Naive thymus-derived CD8-positive, alpha-beta T cell (primary cell): ENCODE measurements at places on chromosomes 13 and 19.
A peak's percentile ranks its signal among the peaks of the same experiment; 100 is the strongest.

GRCh38 chr19:39996218-39996810, 546 bp upstream of the ZNF546 start:
- DNase-seq, result no peak

GRCh38 chr19:56837492-56838023, 3.0 kb downstream of the PEG3 start:
- DNase-seq, result no peak

GRCh38 chr13:90934741-90935140, 412.7 kb upstream of the MIR17HG start:
- no peak for DNase-seq

DNA sequence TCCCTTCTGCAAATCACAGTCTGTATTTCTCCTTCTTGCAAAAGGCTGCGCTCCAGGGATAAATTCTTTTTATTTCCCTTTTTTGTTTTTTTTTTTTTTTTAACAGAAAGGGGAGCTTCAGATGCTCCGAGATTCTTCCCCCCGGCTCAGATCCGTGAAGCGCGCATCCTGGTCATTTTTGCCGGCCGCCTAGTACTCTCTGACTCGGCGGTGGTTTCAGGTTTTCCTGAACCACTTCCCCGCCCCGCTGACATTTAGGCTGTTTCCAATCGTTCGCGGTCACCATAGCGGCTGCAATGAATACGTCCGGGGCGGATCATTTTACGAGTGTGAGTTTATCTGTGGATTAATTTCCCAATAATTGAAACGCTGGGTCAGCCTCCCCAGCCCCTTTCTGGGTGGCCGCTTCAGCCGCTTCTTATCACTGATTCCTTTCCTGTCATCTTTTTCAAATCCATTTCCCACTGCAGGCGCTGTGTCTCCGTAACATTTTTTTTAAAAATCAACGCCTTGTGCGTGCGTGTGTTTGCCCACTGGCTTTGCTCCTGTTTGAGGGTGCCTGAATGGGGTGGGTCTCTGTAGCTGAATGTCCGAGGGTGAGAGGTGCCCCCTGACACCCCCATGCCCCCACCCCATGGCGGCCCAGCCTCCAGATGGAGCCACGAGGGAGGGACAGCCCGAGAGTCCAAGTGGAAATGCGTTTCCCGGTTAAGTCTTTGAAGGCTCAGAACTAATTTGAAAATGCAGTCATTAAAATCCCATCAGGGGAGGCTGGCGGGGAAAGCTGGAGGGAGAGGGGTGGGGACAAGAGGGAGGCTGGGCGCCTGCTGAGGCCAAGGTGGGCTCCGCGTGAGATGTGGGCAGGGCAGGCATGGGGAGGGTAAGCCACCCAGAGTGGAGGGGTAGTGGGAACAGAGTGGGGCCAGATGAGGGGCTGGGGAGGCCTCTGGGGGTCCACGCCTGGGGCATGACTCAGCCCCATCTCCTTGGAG, 10.6 kb downstream of the ONECUT3 start:
- no peak for DNase-seq

DNA sequence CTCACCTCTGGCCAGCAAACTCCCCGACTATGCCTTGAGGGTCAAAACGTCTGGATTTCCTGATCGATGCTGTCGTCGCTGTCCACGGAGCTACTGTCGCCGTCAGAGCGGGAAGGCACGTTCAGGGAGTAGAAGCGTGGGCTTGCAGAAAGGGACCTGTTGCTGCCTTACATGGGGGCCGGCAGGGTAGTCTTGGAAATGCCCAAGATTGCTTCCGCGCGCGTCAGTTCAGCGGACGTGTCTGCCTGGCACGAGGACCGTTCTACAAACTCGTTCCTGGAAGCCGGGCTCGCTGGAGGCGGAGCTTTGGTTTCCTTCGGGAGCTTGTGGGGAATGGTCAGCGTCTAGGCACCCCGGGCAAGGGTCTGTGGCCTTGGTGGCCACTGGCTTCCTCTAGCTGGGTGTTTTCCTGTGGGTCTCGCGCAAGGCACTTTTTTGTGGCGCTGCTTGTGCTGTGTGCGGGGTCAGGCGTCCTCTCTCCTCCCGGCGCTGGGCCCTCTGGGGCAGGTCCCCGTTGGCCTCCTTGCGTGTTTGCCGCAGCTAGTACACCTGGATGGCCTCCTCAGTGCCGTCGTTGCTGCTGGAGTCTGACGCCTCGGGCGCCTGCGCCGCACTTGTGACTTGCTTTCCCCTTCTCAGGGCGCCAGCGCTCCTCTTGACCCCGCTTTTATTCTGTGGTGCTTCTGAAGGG, 15.4 kb downstream of the RB1 start:
- DNase-seq, result no peak

DNA sequence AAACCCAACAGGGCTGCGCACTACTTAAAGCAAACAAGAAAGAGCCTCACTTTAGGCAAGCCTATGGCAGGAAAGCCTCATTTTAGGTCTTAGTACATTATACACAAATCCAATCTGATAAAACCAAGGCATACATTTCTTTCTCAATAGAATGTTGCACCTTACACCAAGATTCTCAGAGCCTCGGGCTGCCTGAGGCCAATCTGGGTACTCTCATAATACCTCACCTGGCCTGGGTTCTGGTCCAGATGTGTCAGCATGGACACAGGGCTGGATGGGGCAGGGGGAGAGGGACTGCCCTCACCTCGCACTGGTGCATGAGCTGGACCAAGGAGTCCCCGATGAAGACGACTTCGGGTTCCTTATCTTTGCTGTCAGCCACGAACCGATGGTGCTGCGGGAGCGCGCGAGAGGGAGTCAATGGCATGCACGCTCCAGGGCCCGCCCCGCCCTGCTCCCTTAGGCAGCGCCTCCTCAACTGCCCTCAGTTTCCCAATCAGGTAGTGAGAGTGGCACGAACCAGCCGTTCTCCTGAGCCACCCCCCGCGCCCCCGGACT, at the start of gene PRR19:
Gene PRR19, plus strand, starts transcription at position 487 of the 558 bp plus-strand sequence. CDS start 7,453 bp downstream, outside the sequence.
- DNase-seq, result no peak

DNA sequence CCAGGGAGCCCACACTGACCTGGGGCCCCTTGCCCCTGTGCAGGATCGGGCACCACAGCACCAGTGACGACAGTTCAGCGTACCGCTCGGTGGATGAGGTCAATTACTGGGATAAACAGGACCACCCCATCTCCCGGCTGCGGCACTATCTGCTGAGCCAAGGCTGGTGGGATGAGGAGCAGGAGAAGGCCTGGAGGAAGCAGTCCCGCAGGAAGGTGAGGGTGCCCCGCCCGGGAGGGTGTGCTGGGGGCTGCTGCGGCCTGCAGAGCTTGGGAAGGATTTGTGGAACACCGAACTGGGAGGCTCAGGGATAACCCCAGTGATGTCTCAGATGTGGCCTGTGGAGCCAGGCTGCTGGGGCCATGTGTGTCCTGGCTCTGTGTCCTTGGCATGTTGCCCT, 4.2 kb downstream of the B3GNT8 start:
- no peak for DNase-seq

- DNase-seq, result no peak
These were observed 19.3 kb upstream of the RAB20 start for GRCh38 chr13:110580800-110581199.

DNA sequence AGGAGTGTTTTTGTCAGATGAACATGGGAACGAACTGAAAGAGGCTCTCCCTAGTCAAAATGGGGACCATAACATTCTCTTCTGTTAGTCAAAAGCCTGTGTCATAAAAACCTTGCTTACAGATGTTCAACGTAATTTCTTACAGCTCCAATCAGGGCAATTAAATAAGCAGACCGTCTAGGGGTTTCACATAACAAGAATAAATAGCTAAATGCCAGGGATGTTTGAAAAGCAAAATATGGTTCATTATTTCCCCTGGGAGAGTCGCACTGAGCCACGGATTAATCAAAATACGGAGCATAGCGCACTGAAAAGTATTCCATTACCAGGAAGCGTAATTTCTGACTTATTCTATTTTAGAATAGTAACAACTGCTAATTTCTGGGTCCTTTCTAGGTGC, 63.7 kb upstream of the MRI1 start:
- DNase-seq, result no peak

- DNase-seq, result no peak
These were observed 4.6 kb downstream of the GRIN2D start for GRCh38 chr19:48398102-48398374.

DNA sequence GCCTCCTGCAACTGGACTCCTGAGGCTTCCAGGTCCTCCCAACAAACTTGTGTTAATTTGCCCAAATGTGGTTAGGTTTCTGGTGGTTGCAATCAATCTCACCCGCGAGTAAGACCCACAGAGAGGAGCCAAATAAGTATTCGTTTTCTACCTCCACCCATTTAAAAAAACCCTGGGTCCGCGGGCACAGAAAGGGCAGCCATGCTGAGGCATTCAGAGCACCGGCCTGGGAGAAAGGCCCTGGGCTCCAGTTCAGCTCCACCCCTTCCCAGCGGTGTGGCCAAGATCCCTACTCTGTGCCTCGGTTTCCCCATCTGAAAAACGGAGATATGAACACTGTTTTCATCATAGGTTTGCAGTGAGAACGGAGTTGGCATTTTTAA, 56.9 kb downstream of the PEPD start:
- DNase-seq, result no peak

DNA sequence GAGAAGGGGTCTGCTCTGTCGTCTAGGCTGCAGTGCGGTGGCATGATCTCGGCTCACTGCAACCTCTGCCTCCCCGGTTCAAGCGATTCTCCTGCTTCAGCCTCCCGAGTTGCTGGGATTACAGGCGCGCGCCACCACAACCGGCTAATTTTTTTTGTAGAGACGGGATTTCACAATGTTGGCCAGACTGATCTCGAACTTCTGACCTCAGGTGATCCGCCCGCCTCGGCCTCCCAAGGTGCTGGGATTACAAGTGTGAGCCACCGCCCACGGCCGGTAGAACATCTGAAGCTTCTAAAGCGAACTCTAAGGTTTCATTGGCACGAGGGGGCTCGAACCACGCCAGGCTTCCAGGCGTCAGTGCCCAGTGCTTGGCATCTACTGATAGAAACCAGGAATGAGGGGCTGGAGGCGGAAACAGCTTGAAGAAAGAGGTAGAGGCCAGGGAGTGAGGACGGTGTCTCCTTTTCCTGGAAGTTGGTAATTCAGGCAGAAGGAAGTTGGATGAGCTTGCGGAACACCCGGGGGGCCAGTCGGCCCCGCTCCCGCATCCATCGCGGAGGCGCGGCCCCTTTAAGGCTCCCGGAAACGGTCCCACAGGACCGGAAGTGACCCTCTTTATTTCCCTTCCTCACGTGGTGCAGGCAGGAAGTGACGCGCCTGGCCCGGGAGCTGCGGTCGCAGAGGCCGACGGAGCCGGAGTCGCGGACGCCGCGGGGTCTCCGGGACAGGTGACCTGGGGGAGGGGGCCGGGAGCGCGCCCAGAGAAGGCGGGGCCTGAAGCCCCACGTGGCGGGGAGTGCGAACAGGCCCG, at the start of gene CCDC9:
Gene CCDC9, plus strand, starts transcription at position 647 of the 814 bp plus-strand sequence. CDS start 1,876 bp downstream, outside the sequence.
- DNase-seq, result no peak

GRCh38 chr19:16737911-16738310, 18.3 kb downstream of the NWD1 start:
- DNase-seq, result no peak

- DNase-seq, result no peak
These were observed 1.7 kb downstream of the DMPK start for GRCh38 chr19:45780448-45781213.

- DNase-seq, result no peak
These were observed 73.5 kb downstream of the CAB39L start for GRCh38 chr13:49370371-49370770.

DNA sequence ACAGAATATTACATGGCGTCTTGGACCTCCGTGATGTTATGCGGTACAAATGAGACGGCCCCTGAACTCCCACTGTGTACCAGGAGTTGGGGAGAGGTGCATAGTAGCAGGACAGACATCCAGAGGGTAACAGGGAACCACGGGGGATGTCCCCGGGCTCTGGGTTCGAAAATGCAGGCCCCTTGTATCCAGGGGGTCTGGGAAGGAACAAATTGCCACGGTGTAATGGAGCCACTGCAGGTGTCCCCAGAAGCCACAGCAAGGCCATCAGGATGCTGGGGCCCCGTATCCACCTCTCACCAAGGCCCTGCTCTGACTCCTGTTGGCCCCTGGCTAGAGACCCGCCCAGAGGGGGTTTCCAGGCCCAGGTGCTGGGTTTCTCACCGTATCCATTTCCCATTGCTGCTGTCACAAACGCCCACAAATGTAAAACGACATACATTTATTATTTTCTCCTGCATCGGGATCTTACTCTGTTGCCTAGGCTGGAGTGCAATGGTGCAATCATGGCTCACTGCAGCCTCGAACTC, 77.8 kb downstream of the INSR start:
- no peak for DNase-seq

DNA sequence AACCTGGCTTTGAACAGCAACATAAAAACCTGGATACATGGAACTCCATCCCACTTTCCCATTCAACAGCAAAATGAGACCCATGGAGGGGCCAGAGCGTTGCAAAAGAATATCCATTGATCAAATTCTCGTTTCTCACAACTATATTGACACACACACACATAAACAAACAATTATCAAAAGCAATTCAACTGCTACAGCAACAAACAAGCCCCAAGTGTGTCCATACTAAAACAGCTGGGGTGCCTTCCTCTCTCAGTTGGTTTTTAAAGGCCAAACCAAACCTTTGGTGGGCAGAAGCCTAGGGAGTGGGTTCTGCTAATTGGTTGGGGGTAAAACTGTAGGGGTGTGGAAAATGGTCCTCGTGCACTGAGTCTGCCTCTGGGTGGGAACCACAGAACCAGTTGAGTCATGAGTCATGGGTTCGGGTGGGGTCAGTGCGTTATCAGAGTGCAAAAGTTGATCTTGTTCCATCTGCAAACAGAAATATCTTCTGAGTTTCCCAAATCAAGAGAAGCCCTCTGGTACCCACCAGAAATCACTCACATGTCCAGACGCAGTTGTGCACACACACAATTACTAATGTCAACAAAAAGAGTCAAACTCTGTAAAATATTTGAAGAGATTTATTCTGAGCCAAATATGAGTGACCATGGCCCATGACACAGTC, 18.5 kb downstream of the GPR42 start:
- no peak for DNase-seq

- peak; percentile 23 for DNase-seq
These were observed 68.8 kb downstream of the ARHGEF7 start for GRCh38 chr13:111183959-111184358.

- no peak for DNase-seq
These were observed 7.9 kb upstream of the JUNB start for GRCh38 chr19:12783291-12783848.

DNA sequence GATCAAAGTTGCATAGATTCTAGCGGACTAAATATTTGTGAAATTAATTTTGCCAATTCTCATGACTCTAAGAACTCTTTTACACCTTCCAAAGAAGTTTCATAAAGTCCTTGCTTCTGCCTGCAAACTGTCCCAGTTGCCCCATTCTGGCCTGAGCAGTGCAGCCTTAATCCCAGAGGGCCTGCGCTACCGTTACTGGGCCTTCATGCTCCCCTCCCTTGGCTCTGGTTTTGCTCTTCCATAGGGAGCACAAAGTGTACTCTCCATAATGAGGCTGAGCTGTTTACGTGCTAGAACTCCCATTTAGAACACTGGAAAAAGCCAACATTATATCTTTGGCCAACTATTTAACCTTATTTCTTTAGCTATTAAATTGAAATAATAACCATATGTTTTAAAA, 2.1 kb downstream of the MTIF3 start:
- no peak for DNase-seq

GRCh38 chr13:33487575-33488243, 202.2 kb upstream of the STARD13 start:
- no peak for DNase-seq

- DNase-seq, result no peak
These were observed 268.7 kb downstream of the DCT start for GRCh38 chr13:94210816-94211215.

- DNase-seq, result no peak
These were observed 73.8 kb downstream of the CCDC70 start for GRCh38 chr13:51935326-51936171.
